ENCODE measurements at places on chromosomes 7 and 10. TPM values are rescaled to one million over a fixed set of nuclear protein-coding genes. Genes with fewer than 3 reads are reported as not detected.

The PLXNA4 gene
- total RNA-seq: under 0.01 TPM

The RNF32 gene
- 0.56 TPM for total RNA-seq

DNA sequence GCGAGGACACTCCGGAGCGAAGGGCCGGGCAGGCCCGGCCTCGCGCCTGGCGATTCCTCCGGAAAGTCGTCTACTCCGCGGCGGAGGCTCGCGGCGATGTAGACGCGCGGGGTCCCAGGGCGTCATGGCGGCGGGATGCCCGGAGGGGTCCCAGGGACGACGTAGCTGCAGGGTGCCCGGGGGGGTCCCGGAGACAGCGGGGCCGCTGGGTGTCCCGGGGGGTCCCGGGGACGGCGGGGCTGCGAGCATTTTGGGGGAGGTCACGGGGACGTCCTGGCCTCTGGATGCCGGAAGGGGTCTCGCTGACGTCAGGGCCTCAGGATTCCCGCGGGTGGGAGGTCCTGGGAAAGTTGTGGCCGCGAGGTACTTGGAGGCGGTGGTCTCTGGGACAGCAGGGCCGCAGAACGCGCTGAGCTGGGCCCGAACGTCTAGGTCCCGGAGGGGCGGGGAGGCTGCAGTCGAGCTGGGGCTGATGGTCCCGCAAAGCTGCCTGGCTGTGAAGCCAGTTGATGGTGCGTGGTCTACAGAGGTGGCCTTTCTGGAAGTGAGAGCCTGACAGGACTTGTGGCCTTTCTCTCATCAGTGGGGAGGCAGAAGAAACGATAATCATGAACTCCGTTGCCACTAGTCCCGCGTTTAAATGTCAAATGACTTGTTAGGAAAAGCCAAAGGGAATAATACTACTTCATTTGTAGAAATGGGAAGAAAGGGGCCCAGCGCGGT lies 637 bp downstream of the HSPA14 start:
- H3K27ac ChIP-seq: peak overlapping the region; percentile 82
- H3K27me3 ChIP-seq: no peaks in the 10 kb centered on the region
- H3K36me3 ChIP-seq: peaks cover 21% of the 10 kb centered on the region
- H3K4me3 ChIP-seq: peak overlapping the region; percentile 74
- no peak for DNase-seq
- peaks cover 1% of the 10 kb centered on the region for H3K4me1 ChIP-seq

GRCh38 chr10:122703483-122704448 lies 4.1 kb upstream of the C10orf120 start:
- no peak overlapping the region for H3K27ac ChIP-seq
- H3K4me3 ChIP-seq: no peak overlapping the region
- no peaks in the 10 kb centered on the region for H3K36me3 ChIP-seq
- H3K4me1 ChIP-seq: no peaks in the 10 kb centered on the region
- H3K27me3 ChIP-seq: no peaks in the 10 kb centered on the region
- peak; percentile 35 for DNase-seq

DNA sequence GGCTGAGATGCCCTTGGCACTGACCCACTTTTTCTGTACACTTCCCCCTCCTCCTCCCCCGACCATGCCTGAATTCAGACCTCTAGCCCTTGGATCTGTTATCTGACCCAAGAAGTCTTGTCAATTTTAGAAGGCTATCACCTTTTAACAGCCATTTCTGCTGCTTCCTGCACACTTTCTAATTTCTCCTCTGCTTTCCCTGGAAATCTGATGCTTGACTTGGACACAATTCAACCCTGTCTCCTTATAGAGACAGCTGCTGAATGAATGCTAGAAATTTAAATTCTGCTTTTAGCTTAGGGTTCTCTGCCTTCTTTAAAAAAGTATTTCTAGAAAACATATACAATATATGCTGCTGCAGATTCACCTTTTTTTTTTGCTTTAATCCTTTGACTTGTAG lies 417.9 kb upstream of the KLF6 start:
- no peak overlapping the region for H3K4me3 ChIP-seq
- H3K4me1 ChIP-seq: no peaks in the 10 kb centered on the region
- no peaks in the 10 kb centered on the region for H3K36me3 ChIP-seq
- no peak overlapping the region for H3K27ac ChIP-seq

DNA sequence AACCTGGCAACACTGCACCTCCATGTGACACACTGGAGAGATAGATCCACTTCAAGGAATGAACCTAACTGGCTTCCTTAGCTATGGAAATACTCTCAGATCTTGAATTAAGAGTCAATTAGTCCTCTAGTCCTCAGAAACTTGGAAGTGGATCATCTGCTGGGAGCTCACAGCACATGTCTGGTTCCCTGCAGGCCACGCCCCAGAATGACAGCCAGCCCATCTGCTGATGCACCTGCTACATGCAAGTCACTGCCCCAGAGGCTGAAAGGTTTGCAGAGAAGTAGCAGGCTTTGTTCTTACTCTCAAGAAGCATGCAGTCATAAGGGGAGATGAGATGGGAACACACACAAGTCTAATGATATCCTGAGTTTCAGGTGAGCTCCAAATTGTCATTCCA lies 275.9 kb downstream of the SKAP2 start:
- no peaks in the 10 kb centered on the region for H3K4me1 ChIP-seq
- no peak overlapping the region for H3K27ac ChIP-seq
- H3K4me3 ChIP-seq: no peak overlapping the region
- DNase-seq: no peak
- H3K36me3 ChIP-seq: no peaks in the 10 kb centered on the region

Measured in IMR-90 (cell line).